ENCODE measurements at places on chromosomes 3 and 15.

DNA sequence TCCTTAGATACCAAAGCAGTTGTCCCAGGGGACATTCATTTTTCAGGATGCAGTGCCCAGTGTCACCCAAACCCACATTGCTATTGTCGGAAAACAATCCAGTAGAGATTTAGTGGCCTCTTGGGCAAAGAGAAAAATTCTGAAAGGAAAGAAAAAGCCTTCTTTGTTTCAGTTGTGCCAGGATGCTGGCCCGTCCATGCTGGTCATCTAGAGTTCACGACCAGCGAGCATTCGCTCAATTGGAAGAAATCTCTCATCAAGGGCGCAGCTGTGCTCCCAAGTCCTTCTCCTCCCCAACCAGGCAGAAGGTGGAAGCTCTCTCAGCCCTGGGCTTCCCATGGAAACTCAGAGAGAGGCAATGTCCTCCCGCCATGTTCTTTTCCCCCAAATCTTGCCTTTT is 123.7 kb downstream of the MTHFS start:
- no peak for DNase-seq

- no peak for DNase-seq
These were observed 110.7 kb upstream of the CNTN4 start for GRCh38 chr3:1987980-1988379.

- no peak for DNase-seq
These were observed 8.0 kb downstream of the DNAJA4 start for GRCh38 chr15:78272316-78272715.

GRCh38 chr3:111787556-111788463 is 71.3 kb upstream of the PHLDB2 start:
- DNase-seq: no peak

DNA sequence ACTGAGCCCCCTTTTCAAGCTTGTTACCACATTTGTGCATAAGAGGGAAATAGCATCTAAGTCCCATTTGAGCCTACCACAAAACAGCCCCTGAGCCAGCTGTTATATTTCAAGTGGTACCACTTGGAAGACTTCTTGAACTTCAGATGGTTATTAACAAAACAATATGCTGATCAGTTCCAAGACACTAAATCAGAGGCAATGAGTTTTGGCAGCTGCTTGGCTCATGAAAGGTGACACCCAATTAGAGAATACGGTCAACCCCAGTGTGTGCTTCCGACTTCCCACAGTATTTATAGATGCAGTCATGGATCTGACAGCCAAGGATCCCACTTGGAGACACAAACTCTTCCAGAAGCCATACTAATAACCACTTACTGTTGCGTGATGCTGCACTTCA is 469.6 kb upstream of the PPP2R3A start:
- no peak for DNase-seq

Data from muscle of arm (tissue), 14 donors.